ENCODE measurements at places on chromosomes 7 and 10.

GRCh38 chr10:28880683-28880950, 203.3 kb downstream of the BAMBI start:
- DNase-seq: no peak

- no peak for DNase-seq
Measured at GRCh38 chr7:50302486-50303334, 1.8 kb upstream of the IKZF1 start.

DNA sequence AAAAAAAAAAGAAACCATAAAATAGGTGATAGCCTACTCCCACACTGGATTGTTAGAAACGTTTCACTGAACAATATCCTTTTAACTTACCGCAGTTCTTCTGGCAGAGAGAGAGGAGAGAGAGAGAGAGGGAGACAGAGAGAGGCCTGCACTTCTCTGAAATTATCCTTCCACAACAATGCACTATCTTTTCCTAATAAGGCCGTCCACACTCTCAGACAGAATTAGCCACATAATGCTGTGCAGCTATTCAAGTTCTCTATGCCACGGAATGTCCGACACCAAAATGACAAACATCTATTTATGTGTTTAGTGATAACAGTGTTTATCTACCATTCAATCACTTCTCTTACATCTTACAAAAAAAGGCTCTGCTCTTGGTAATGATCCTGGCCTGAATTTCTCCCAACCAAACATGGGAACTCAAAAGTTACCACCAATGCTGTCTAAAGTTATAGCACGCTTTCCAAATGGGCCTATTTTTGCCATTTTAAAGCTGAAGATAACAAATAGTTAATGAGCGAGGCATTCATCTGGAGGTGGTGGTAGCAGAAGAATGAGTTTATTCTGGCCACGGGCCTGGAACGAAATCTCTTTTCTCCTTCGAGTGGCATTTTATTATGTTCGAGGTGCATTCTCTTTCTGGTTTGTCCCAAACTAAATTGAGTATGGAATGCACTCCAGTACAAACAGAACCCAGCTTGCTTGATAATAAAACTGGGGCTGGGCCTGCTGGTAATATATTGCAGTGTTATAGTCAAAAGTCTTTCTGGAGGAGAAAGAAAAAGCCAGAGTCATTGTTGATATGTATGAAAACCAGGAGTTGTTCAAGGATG, 160.2 kb upstream of the SVIL start:
- DNase-seq: no peak

- no peak for DNase-seq
Measured at GRCh38 chr10:80177781-80178636, 27.3 kb downstream of the ANXA11 start.

DNA sequence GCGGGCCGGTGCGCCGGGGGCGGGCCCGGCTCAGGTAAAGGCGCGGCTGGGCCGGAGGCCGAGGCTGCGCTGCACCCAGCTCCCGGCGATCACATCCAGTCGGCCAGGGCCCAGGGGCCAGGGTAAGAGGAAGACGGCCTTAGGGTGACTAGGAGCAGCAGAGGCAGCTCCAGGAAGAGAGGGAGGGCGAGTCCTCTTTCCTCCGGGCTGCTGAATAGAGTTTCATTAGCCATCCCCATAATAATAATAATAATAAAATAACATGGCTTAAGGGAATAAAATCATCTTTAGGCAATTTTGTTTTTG, 44.8 kb upstream of the CDK1 start:
- no peak for DNase-seq

DNA sequence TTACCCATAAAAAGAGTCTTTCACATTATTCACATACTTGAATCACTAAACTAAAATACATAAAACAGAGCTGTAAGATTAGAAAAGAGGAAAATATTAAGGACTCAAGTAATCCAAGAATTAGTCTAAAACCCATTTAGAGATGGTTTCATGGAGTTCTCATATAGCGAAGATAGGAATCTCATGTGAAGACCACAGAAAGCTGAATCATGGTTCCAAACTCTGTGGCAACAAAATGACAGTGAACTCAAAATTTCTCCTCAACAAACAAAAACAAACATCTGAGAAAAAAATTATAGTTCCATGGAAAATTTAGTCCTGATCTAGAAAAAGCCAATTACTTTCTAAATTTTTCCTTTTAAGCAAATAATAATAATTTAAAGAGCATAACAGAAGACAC, 34.6 kb downstream of the BAZ1B start:
- no peak for DNase-seq

DNA sequence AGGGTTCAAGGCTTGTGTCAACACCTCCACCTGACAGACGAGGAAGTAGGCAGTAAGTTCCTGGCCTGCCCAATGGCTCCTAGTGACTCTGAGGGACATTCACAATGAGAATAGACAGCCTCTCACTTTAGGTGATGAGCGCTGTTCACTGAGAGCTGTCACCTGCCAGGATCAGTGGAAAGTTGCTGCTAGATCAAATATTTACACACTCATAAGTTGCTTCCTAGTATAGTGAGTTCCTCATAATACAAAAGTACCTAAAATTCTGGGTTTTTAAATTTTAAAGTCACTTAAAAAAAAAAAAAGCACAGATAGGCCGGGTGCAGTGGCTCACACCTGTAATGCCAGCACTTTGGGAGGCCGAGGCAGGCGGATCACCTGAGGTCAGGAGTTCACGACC, 320.8 kb downstream of the PRPF18 start:
- DNase-seq: no peak

GRCh38 chr7:155647734-155648133, 3.3 kb downstream of the RBM33 start:
- no peak for DNase-seq

- DNase-seq: no peak
Measured at GRCh38 chr7:94529516-94529915, 19.9 kb downstream of the CASD1 start.

DNA sequence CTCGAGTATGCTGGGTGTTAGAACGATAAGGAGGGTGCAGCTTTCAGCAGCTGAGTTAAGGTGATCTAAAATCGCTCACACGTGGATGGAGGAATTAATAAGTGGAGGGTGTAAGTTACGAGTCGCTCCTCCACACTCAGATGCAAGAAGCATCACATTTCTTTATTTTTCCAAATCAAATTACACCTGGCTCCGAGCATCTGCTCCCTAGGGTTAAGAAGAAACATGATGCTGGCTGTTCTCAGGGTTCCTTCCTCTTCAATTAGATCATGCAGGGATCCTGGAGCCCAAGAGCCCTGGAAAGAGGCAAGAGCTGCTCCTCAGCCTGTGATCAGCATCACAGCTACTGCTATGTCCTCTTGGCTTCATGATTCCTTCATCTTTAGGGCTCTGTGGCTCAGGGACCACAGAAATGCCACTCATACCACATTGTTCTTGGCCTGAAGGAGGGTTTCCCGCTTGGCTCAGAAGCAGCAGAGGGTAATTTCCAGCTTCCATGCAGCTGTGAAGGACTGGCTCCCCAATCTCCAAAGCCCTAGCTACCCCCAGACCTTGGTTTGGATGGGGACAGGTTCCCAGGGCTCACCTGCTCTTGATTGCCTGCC, 235.9 kb upstream of the ZNF32 start:
- DNase-seq: no peak

GRCh38 chr7:11625669-11626068, 206.3 kb downstream of the THSD7A start:
- DNase-seq: no peak

DNA sequence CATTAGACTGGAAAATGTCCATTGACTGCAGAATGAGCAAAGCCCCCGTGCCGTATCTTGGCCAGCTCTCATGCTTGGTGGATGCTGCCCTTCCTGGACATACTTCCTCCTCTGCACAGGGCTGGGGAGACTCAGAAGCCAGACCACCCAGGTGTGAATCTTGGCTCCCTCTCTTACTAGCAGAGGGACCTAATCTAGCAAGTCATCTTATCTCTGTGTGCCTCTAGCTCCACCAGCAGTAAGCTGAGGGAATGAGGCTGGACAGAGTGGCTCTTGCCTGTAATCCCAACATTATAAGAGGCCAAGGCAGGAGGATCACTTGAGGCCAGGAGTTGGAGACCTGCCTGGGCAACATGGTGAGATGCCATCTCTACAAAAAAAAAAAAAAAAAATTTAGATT, 173.8 kb upstream of the GHITM start:
- DNase-seq: no peak

GRCh38 chr7:36040679-36041078, 112.4 kb upstream of the EEPD1 start:
- DNase-seq: no peak

DNA sequence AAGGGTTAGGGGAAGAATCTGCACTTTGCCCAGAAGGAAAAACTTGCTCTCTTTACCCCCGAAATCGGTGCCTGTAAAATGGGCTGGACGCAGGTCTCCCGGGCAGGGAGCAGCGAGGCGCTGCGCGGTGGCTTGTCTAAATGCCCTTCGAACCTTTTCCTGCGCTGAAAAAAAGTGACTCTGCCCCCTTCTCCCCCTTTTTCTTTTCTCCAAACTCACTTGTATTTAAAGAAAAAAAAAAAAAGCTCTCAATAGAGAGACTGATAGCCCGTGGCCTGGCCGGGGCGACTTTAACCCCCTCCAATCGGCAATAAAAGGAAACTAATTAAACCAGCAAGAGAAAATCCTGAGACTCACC, 286 bp downstream of the SP8 start:
- DNase-seq: no peak

DNA sequence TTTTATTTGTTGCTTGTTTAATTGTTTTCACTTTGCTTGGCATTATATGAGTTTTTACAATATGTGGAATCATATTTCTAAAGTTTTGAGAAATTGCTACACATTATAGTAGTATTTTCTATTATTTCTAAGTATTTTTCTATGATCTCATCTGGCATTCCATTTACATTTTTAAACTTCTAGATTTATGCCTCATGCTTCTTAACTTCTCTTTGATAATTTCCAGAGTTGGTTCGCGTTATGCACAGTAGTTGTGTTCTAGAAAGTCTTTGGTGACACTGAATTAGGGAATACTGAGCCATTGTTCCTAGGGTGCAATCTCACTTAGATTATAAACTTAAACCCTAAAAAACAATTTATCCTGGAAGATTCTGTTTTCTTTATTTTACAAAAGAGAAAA, 129.2 kb downstream of the GNAI1 start:
- no peak for DNase-seq

DNA sequence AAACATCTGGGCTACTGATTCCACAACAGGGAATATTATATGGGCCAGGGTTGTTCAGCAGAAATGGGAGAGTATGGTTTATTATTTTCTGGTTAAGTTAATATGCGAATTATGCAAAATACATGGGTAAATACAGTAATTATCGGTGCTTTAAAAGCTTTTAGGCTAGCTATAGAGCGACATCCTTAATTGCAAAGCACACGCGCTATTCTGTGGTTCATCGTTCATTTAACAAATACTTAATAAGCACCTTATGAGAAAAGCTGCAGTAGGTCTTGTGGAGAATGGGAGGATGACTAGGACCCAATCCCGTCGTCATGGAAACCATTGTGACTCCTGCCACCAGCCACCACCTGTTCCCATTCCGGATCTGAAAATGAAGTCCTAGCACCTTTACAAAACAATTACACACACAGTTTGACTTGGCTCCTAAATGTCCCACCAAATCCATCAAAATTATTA, 623 bp upstream of the CEP41 start:
- DNase-seq: no peak

DNA sequence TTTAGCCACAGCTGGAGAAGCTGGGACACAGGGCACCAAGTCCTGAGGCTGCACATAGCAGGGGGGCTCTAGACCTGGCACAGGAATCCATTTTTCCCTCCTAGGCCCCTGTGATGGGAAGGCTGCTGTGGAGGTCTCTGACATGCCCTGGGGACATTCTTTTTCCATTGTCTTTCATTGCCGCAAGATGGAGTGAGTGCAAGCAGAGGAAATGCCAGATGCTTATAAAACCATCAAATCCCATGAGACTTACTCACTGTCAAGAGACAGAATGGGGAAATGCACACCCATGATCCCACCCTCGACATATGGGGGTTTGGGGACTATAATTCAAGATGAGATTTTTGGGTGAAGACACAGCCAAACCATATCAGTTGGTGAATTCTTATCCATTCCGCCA, 94.7 kb upstream of the FERD3L start:
- no peak for DNase-seq

GRCh38 chr10:48291190-48291589, 15.3 kb upstream of the MAPK8 start:
- no peak for DNase-seq

DNA sequence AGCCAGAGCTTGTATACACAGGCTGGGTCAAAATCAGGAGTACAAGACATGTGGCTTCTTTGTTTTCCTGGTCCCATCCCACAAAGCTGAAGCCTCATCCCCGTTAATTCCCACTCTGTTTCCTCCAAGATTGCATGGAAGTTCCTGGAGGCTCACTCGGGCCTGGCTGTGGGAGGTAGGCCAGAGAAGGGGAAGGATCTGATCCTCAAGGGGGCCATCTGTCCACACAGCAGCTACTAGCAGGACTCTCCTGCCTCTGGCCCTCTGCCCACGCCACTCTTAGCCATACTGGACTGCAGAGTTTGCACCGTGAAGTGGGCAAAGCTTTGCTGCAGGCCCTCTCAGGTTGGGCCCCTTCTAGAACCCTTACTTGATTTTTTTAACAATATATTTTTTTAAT, 160.6 kb downstream of the FGFR2 start:
- DNase-seq: no peak

- no peak for DNase-seq
Measured at GRCh38 chr7:50307368-50308032, 3.0 kb downstream of the IKZF1 start.

DNA sequence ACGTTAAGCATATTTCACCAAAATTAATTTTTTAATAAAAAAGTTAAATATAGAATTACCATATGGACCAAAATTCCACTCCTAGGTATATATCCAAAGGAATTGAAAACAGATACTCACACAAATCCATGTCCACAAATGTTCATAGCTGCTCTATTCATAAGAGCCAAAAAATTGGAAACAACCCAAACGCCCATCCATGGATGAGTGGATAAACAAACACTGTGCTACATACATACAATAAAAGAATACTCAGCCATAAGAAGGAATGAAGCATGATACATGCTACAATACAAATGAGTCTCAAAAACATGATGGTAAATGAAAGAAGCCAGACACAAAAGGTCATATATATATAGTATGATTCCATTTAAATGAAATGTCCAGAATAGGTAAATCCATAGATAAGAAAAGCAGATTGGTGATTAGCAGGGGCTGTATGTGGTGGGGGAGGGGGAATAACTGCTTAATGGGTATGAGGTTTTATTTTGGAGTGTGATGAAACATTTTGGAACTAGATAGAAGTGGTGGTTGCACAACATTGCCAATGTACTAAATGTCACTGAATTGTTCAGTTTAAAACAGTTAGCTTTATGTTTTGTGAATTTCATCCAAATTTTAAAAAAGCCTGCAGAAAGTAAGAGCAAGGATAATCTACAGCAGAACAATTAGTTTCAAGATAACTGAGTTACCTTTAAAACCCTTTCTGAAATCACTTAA, 101.2 kb upstream of the EFCAB10 start:
- no peak for DNase-seq

- no peak for DNase-seq
Measured at GRCh38 chr7:128903621-128904361, 6.7 kb downstream of the KCP start.

DNA sequence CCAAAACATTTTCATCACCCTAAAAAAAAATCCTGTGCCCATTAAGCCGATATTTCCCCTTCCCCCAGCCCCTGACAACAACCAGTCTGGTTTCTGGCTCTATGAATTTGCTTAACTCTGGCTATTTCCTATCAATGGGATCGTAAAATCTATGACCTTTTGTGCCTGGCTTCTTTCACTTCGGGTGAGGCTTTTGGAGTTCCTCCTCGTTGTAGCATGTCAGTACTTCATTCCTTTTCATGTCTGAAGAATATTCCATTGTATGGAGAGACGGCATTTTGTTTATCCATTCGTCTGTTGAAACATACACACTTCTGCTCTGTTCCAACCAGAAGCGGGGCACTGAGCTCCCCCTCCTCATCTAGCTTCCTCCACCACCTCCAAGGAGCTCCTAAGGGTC, 29.5 kb downstream of the TACC2 start:
- DNase-seq: no peak

All from GM12892 (cell line).